ENCODE measurements at places on chromosomes 6 and 20.

- no peak for DNase-seq
Measured at GRCh38 chr6:109687271-109687761, 3.7 kb downstream of the AK9 start.

- no peak for DNase-seq
Measured at GRCh38 chr6:151501511-151502136, 7.8 kb downstream of the CCDC170 start.

- no peak for DNase-seq
Measured at GRCh38 chr6:47836639-47837038, 54.8 kb downstream of the OPN5 start.

- DNase-seq, result no peak
Measured at GRCh38 chr6:144155529-144155928, 5.2 kb downstream of the STX11 start.

DNA sequence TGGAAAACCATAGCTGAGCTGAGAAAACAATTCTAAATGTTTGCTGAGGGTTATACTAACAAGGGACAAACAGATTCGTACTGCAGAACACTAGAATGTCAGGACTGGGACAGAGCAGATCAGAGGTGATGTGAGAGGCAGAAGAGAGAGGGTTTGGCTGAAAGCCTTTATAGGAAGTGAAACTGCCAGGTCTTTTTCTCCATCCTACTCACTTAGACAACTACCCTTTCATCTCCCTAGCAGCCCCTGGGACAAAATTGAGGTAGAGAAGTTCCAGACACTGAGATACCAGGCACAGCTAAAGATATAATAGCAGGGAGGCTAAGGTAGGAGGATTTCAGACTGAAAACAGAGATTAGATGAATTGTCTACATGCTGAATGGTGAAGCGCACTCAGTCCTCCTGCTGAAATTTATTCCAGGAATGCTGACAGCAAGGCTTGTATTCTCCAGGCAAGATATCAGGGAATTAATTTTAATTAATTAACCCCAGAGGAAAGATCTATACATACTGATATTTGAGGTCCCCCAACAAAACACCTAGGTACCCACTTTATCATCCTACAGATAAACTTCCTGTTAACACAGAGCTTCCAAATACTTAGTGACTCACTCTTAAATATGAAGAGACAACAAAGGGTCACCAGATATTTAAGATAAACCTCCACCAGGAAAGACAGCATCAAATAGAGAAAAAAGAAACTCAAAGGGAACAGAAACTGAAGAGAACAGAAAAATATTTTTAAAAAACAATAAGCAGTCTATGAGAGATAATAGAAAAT, 12.6 kb upstream of the EIF2S2 start:
- DNase-seq, result peak; percentile 71

DNA sequence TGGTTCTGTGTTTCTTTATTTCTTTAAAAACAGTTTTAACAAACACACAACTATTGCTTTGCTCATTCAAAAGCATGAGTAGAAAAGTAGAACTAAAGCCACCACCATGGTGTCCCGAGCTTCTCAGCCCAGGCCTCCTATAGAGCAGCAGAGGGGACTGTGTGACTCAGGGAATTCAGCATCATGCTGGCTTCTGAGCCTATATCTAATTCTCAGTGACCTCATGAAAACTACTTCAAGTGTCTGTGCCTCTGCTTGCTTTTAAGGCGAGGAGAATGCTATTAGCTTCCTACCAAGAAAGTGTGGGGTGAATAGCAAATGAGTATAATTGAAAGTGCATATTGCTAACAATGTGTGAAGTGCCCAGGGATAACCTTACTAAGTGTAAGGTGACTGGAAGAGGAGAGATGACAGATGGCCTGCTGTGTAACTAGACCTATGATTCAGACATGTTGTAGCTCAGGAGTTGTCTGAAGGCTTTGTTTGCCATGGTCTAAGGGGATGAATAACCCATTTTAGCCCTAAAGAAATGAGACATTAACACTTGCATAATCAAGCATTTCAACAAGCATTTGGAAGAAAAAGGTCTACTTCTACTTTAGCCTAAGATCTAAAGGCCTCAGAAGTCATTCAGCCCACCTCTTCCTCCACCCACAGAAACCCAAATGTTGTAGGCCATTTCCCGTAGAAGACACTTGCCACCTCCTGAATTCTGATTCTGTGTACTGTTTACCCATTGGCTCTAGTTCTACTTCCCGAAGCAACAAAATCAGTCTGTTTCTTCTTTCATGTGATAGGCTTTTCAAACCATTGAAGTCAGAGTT, 121.5 kb upstream of the ARG1 start:
- no peak for DNase-seq

DNA sequence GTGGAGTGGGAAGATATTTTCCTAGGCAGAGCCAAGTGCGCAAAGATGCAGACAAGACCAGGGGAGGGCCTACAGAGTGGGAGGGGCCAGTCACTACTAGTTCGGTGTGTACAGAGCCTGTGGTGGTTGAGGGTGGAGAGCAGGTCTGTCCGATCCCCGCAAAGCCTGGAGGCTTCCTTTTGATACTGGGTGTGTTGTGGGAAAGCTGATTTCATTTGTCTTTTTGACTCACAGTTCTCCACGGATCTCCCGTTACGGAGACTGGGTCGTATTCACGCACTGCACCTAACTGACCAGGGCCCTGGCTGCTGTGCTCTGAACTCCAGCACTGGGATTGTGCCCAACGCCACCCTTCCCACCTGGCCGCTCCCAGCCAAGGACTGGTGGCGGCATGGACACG, 1.4 kb upstream of the TIAM2 start:
- no peak for DNase-seq

GRCh38 chr20:32397567-32398084, 39.5 kb downstream of the ASXL1 start:
- no peak for DNase-seq

DNA sequence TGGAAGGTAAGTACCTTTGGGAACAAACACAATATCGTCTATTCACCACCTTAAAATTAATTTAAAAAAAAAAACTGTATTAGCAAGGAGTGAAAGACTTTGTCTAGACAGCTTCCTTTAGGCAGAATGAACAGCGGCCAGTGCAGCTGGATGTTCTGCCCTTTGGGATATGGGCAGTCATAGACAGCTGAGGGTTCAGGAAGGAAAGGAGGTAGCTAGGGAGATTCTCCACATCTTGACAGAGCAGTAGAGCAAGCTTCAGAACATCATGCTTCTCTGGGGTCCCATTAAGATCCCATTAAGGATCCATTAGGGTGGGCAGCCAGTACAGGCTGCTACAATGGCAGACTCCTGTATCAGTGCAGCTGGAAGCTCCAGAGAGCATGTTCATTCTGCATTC, 46.5 kb upstream of the PLCB4 start:
- DNase-seq, result no peak

- no peak for DNase-seq
Measured at GRCh38 chr20:50547964-50548363, 37.8 kb downstream of the PTPN1 start.

DNA sequence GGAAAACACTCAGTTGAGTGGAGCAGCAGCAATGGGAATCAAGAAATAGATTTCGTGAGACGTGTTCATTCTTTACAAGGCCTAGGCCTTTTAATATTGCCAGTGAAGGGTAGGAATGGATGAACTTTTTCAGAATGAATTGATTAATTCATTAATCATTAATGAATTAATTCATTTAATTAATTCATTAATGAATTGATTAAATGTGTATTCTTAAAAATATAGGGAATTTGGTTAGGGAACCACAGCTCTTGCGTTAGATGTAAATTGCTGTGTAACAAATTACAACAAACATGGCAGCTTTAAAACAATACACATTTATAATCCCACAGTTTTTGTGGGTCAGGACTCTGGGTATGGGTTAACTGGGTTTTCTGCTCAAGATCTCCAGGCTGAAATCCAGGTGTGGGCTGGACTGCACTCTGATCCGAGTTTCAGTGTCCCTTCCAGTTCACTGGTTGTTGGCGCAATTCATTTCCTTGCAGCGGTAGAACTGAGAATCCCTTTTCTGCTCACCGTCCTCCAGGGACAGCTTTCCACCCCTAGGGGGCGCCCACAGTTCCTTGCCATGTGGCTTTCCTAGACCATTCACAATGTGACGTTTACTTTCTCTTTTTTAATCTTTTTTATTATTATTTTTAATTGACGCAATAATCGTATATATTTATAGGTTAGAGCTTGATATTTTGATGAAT, 32.8 kb upstream of the BCAS1 start:
- DNase-seq, result peak; percentile 76

Data from RPMI8226 (cell line).